ENCODE measurements at places on chromosomes 3 and 15.
A peak's percentile ranks its signal among the peaks of the same experiment; 100 is the strongest.

DNA sequence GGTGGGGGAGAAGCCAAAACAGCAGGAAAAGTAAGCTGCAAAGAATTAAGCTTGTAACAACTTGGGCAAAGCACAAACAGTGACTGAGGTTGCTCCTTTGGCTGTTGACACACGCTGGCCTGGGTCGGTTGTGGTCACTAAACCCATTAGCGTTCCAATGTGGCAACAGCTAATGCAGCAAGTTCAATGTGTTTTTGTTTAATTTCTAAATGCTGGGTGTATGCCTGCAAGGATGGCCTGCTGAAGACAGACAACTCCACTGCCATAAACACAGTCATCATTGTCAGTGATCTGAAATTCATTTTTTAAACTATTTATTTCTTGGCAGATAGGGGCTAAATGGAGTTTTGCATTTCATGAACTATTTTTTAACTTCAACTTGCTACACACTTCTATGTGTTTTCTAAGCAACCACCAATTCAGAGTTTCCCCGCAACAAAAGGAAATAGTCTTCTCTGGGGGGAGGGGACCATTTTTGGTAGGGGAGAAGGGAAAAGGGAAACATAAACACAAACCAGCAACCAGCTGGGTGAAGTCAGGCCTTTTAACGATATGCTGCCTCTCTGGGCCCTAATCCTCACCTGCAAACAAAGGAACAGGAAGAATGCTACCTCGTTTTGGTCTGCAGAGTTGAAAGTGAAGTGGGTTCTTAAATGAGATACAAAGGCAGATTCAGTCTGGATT is 34.8 kb upstream of the WNT5A start:
- DNase-seq = peak; percentile 82

DNA sequence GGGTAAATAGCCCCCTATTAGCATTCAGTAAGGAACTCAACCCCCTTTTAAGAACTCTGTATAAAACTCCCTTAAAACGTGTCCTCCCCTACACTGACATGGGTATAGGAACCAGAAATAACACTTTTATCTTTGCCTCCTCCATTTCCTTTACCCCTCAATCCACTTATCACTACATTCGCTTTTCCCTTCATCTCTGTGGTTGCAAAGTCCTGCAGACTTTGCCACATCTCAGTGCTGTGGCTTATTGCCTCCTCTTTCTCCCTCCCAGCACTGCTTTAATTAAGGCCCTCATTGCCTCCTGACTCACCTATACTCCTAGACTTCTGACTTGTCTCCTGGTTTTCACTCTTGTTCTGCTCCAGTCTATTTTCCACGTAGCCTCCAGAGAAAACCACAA is 94.3 kb upstream of the GADL1 start:
- DNase-seq = no peak

- DNase-seq = no peak
These were observed 5.6 kb downstream of the NRROS start for GRCh38 chr3:196645096-196645495.

DNA sequence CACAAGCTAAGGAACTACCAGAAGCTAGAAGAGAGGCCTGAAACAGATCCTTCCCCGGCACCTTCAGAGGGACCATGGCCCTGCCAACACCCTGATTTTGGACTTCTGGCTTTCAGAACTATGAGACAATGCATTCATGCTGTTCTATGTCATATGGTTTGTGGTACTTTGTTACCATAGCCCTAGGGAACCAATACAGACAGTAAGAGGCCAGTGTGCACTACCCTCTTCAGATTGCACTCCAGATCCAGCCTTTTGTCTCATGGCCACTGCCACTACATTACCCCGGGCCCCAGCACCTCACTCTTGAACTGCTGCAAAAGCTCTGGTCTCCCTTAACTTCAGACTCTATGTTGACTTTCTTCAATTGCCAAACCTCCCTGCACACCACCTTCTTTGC is 24.0 kb downstream of the AAGAB start:
- no peak for DNase-seq

DNA sequence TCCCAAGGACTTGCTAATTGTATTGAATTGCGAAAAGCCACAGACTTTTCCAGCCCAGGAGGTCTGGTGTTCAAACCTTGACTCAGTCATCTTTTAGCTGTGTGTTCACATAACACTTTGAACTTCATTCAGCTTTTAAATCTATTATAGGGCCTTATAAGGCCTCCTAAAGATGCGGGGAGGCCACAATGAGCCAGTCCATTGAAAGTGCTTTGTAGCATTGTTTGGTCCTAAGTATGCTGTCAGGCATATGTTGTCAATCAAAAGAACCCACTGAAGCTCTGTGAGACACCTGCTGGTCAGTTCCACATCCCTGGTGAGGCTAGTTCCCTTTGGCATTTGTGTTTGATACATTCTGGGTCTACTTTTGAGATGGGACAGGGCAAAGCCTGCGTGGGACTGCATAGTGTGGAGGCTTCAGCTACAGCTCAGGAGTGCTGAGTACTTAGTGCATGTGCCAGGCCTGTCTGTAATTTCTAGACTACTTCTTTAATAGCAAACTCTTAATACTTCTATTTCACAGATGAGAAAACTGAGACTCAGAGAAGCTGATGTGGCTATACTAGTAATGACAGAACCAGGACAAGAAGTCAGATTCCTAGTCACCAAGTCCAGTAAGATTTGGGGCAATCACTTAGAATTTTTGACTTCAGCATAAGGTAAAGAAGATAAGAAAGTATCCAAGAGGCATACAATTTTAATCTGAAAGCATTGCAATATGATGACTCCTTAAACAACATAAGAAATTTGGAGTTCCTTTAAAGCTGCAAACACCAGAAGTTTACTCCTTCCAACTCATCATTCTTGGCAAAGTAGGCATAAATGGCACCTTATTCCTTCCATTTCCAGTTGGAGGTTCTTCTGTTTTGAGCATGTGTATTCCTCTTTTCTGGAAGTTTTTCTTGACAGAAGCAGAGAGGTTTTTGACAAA is 213.0 kb downstream of the PDCD6IP start:
- peak; percentile 52 for DNase-seq

DNA sequence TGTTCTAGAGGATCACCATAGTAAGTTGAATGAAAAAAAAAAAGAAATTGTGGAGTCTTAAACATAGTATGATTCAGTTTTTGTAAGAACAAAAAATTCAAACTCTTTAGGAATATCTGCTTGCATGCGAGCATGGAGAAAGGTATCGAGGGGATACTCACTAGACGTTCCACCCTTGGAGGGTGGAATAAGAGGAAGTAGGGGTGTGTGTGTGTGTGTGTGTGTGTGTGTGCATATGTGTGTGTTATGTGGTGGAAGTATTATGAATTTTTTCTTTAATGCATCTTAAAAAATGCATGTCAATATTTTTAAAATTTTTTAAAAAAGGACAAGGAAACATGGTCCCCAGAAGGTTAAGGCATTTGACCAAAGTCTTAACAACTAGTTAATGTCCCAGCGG is 26.5 kb upstream of the SIAH2 start:
- no peak for DNase-seq

DNA sequence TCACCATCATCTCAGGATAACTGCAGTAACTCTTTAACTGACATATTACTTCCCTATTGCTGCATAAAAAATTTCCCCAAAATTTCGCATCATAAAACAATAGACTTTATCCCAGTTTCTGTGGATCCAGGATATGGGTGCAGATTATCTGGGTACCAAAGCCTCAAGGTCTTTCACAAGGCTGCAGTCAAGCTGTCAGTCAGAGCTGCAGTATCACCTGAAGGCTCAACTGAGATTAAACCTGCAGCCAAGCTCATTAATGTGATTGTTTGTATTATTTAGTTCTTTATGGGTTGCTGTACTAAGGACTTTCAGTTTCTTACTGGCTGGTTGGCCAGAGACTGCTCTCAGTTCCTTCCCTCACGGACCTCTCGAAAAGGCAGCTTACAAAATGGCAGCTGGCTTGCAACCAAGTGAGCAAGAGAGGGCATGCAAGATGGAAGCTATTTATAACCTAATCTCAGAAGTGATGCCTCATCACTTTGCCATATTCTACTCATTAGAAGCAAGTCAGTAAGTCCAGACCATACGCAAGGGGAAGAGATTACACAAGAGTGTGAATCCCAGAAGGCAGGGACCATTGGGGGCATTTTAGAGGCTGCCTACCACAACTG is 54.9 kb downstream of the DCUN1D1 start:
- no peak for DNase-seq

GRCh38 chr15:86797135-86797534 is 717.5 kb downstream of the AGBL1 start:
- no peak for DNase-seq

GRCh38 chr3:169772305-169772896 is 795 bp upstream of the MYNN start:
- DNase-seq = peak; percentile 91

DNA sequence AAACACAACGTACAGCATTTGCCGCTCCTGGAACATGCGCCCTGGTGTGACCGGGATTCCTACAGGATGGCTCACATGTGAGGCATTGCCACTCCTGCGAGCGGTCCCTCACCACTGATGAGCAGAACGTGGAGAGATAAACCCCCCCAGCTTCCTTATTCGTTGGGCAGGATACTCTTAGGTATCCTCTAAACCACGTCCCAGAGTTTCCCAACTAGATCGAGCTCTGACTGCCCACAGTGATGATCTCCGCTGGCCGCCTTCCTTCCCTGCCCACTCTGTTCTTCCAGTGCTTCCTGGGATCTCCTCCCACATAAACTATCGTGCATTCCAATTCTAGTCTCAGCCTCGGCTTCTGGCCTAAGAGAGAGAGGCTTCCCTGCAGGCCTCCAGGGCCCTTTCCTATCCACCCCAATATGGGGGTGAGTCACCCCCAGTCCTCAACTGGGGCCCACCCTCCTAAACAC is 91.8 kb downstream of the TOP2B start:
- DNase-seq = peak; percentile 89

- DNase-seq = no peak
These were observed 75.9 kb downstream of the RAB7A start for GRCh38 chr3:128801779-128802380.

DNA sequence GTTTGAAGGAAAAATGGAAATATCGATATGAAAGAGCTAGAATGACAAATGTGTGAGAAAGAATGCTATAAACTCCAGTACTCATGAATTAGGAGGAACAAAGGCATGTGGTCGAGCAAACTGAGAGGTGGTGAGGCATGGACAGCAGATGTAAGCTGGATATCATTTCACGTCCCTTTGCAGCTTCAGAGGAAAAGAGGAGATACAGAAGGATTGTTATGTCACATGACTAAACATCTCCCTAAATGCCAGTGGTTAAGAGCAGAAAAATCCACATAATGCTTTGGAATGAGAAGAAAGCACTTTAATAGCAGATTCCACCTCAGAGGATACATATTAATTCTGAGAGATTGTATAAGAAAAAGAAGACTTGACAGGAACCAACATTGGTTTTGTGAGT is 248.7 kb downstream of the ZIC4 start:
- no peak for DNase-seq

GRCh38 chr3:79973917-79974595 is 206.3 kb upstream of the ROBO1 start:
- no peak for DNase-seq

DNA sequence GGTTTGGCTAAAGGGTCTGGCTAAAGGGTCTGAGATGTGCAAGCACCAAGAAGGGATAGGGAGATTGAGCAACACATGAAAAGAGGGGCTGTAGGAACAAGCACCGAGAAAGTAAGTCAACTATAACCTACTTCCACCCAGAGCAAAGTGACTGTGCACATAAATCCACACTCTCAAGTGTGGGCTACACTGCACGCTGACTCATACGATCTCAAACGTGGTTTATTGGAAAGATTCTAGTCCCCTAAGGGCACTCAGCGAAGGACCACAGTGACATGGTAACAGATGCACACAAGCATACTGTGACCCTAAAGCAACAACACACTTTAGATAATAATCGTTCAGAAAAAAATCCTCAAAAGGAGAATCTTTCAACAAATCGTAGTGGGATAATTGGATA is 48.0 kb downstream of the EHHADH start:
- peak; percentile 79 for DNase-seq

DNA sequence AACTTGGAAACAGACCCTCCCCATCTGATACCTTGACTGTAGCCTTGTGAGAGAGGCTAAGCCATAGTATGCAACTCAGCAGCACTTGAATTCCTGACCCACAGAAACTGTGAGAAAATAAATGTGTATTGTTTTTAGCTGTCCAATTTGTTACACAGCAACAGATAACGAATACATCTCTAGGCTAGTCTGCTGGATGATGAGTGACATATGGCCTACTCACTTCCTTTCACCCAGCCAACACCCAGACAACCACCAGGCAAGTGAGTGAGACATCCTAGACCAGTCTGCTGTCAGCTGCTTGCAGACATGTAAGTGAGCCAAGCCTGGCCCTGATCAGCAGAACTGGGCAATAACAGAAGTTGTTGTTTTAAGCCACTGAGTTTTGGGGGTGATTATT is 19.2 kb upstream of the SMAD6 start:
- no peak for DNase-seq

- no peak for DNase-seq
These were observed 175.9 kb downstream of the PDZRN3 start for GRCh38 chr3:73448761-73449301.

DNA sequence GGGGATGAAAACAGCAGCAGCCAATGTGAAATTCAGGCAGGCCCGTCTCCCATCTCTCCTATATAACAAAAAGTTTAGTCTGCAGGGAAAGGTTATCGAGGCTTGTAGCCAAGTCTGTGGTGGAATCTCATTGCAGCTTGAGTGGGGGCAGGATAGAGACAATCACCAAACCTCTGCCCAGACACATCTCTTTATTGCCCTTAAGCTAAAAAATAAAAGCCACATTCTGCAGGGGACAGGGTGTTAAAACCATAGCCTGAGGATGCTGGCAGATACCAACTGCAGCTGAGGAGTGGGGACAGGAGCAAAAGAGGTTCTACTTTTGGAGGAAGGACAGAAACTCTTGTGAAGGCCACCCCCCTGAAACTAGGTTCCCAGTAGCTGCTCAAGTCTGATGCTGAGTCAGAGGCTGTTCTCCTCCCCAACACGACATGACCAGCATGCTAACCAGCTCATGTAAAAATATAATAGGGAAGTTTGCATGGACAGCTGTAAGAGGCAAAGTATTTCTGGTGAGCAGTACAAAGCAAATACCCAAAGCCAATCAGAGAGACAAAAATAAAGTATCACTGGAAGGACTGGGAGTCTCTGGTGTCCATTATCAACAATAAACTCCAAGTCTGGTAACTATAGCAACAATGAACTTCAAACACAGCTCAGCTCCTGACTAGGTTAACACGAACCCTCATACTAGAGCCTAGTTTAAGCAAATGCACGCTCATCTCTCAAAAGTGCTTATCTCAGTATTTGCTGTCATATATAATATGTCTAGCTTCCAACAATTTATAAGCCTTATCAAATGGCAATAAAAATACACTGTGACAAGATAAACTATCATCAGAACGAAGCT is 362.2 kb upstream of the SLCO3A1 start:
- DNase-seq = peak; percentile 78

GRCh38 chr3:161150001-161150525 is 44.9 kb upstream of the B3GALNT1 start:
- peak; percentile 33 for DNase-seq

DNA sequence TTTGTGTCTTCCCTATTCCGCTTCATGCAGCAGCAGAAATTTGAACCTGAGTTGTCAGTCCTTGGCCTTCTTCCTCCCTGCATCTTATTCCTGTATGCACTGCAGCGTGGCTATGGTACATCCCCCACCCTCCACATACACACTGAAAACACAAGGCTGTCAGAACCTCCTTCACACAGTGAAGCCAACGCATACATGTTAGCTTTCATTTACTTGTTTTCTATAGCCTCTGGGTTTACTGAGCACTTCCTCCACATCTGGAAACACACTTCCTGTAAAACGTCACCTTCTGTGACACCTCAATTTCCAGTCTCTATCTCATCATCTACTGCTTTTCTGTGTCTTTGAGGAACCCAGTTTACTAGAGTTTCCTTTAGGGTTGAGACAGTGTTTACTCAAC is 47.0 kb downstream of the SUSD5 start:
- DNase-seq = no peak

Measured in M059J (cell line).